ENCODE measurements at places on chromosomes 13 and 19.

DNA sequence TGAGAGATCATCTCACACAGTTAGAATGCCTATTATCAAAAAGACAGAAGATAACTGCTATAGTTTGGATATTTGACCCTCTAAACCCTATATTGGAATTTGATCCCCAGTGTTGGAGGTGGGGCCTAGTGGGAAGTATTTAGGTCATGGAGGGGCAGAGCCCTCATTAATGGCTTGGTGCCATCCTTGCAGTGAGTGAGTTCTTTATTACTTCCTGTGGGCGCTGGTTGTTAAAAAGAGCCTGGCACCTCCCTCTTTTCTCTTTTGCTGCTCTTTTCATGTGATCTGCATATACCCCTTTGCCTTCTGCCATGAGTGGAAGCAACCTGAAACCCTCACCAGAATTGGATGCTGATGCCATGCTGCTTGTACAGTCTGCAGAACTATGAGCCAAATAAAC lies 66.8 kb downstream of the TDRD3 start:
- DNase-seq = no peak

DNA sequence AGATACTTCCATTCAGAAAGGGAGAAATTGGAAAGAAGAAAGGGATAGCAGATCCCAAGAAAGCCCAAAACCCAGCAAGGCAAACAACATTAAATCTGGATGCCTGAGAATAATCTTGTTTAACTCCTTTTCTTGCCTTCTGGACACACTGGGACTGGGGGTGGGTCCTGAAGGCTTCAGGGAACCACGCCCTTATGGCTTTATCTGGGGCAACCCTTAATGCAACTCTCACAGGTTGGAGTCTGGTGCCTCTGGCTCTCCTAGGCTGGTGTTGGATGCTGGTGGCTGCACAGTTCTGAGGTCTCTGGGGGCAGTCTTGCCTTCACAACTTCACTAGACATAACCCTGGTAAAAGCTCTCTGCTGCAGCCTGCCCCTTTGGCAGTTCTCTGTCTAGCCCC lies 27.9 kb downstream of the PAN3 start:
- DNase-seq = no peak

GRCh38 chr13:27853335-27853734 lies 61.1 kb downstream of the GSX1 start:
- no peak for DNase-seq

DNA sequence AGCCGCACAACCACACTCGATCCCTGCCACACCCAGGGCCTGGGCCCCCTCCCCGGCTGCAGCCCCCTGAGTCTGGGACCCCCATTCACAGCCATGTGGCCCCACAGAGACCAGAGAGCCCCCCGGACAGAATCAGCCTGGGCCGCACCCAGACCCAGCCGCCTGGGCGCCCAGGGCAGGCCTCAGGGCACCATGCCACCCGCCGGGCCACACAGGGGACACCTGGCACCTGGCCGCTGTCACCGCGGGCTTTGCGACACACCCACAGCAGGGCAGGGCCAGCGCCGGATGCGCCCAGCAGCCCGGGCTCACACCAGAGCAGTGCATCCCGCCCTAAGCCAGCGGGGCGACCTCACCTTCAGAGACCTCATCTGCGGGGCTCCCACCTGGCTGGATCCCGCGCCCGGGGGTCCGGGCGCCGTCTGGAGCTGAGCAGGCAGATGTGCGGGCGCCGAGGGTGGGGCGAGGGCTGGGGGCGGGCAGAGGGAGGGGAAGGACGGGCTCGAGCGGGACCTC lies 443 bp downstream of the TBXA2R start:
- DNase-seq = peak; percentile 7

- no peak for DNase-seq
Measured at GRCh38 chr19:3196064-3196932, 10.6 kb downstream of the NCLN start.

GRCh38 chr19:51811344-51811743 lies 16.4 kb downstream of the FPR3 start:
- no peak for DNase-seq

GRCh38 chr13:74620711-74621110 lies 486.5 kb upstream of the KLF12 start:
- DNase-seq = no peak

DNA sequence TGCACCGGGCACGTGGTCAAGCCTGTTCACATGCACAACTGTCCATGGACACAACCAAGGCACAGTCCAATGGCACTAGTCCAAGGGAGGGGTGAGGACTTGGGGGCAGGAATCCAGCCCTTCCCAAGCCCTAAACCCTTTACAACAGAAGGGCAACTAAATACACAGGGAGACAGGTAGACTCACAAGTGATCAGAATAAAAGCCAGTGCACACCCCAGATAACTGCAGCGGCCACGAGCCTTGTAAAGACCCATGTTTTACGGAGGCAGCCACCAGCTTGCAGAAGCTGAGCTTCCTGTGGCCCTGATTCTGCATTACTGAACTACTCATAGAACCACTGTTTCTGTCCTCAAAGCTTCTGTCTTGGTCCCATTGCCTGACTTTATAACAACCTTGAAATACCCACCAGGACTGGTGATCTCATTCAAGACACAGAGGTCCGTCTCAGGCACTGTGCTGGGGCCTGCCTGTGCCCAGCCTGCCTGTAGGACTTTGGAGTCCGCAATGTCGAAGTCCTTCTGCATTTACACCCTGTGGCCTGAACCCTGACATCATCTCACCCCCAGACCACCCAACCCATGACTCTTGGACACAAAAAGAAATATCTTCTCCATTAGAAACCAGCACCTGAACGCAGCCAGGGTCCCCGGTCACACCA lies 181.2 kb downstream of the COL4A1 start:
- DNase-seq = no peak

- DNase-seq = no peak
Measured at GRCh38 chr19:3359919-3360420, 6.4 kb upstream of the NFIC start.

- DNase-seq = no peak
Measured at GRCh38 chr13:99190147-99190985, 10.3 kb upstream of the UBAC2 start.

DNA sequence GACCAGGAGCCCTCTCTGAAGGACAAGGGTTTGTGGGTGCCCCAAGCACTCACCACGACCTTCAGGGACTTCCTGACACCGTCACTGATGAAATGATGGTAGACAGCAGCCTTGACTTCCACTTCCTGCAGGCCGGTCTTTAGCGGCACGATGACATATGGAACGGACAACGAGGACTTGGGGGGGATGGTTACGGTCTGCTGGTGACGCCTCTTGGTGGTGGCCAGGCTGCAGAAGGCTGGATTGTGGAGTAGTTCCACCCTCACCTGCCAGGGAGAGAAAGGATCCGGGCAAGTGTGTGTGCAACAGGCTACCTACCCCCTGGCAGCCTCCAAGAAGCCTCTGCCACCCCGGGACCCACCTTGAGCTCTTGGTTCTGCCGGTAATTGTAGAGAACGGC lies 23.2 kb downstream of the C3 start:
- no peak for DNase-seq

DNA sequence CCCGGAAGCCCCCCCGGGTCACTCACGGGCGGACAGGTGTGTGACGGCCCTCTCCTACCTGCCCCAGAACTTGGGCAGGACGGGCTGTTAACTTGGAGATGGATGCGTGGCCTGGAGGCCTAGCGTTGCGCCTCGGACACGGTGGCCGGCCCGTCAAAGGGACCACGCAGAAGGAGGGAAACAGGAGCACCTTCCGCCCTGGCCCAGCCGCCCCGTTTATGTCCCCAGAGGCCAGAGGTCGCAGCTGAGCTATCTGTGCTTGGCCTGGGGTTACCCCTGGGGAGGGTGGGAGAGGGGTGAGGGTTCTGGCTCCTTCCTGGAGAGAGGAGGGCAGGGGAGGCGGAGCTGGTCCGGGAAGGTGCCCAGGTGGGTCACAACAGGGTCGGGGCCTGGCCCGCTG lies 35.6 kb downstream of the GADD45B start:
- DNase-seq = no peak

GRCh38 chr13:41563984-41564365 lies 106.6 kb downstream of the RGCC start:
- no peak for DNase-seq

DNA sequence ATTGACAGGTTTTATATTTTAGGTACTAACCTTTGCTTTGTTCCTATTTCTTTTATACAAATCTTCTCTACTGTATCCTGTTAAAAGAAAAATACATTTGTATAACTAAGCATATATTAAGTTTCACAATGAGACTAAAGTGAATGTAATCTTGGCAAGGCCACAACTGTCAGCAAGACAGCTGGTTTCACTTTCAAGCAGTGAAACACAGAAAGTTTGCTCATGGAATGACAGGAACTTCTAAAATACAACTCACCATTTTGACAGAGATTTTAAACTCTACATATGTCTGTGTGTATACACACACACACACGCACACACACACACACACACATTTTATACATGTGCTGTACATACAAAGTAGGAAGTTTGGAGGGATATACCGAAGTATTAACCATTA lies 53.3 kb downstream of the PARP4 start:
- no peak for DNase-seq

DNA sequence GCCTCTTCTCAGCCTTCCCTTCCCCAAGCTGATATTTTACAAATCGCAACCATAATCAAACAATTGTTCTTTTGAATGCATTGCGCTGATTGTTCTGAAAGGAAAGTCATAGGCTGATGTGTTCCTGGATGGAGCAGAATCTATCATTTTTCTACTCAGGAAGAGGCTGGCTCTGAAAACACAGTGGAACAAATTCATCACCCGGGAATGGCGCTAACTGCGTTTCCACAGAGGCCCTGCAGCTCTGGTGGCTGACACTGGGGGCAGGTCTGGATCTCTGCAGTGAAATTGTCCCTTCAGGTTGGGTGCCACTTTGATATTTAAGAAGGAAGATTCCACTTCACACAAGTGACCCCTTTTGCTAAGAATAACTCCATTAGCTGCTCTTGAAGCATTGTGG lies 1060.8 kb downstream of the UQCRFS1 start:
- DNase-seq = no peak

DNA sequence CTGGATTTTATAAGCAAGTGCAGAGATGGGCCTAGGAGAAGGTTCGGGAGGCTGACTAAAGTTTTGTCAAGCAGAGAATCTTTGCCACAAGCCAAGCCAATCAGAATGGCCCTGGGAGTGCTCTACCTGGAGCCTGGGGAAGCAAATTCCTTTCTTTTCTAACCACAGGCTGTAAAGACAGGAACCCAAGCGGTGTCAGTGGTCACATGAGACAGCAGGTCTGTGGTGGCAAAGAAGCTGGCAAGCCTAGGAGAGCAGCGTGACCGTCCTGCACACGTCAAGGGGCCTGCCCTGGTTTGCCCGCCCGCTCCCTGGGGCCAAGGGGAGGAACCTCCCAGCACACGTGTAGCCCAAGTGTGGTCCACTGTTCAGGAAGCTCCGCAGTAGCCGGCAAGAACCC lies 90.8 kb downstream of the IPO5 start:
- no peak for DNase-seq

DNA sequence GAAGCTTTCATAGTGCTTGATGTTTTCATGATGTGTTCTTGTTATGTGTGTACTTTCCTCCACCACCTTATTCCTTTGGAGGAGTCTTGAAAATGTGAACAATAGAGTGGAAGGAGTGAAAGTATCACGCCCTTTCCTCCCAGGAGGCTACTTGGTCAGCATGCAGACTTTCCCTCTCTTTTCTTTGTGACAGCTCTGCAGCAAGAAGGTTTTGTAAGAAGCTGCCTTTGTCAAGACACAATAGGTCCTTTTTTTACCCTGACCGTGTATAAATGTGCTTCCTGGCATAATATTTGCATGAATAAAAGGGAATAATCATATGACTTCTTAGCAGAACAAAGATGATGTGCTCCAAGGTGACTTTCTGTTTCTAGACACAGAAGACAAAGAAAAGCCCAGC lies 882.6 kb upstream of the SLITRK5 start:
- DNase-seq = no peak

GRCh38 chr19:11534948-11535347 lies 3.7 kb upstream of the CNN1 start:
- no peak for DNase-seq

- no peak for DNase-seq
Measured at GRCh38 chr13:40503966-40504591, 162.4 kb downstream of the FOXO1 start.

GRCh38 chr19:50658441-50659317 lies 9.4 kb downstream of the C19orf81 start:
- no peak for DNase-seq

DNA sequence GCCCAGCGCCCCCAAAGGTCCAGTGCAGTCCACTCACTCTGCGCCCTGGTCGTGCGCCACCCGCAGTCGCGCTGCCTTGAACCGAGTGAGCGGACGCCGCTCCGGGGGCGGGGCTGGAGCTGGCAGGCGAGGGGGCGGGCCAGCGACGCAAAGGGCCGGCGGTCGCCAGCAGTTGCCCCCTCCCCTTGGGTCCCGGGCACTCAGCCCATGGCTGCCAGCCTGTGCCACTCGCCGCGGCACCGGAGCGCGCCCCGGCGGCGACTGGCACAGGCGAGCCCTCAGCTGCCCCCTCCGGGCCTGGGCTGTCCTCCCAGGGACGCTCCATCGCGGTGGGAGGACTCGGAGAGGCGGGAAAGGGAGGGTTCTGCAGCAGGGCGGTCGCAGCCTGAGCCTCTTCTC lies at the start of gene S1PR5:
Gene S1PR5, minus strand, starts transcription at position 87 of the 399 bp plus-strand sequence. CDS start 2,436 bp downstream, outside the sequence.
- DNase-seq = no peak

GRCh38 chr13:107209824-107210722 lies 642.1 kb upstream of the ARGLU1 start:
- no peak for DNase-seq

- no peak for DNase-seq
Measured at GRCh38 chr13:48851707-48852106, 124.0 kb upstream of the FNDC3A start.

GRCh38 chr13:113149711-113150549 lies 8.5 kb upstream of the PROZ start:
- no peak for DNase-seq

GRCh38 chr19:10921910-10922637 lies 6.4 kb downstream of the YIPF2 start:
- DNase-seq = no peak

GRCh38 chr13:40243047-40243446 lies 423.4 kb downstream of the FOXO1 start:
- no peak for DNase-seq

DNA sequence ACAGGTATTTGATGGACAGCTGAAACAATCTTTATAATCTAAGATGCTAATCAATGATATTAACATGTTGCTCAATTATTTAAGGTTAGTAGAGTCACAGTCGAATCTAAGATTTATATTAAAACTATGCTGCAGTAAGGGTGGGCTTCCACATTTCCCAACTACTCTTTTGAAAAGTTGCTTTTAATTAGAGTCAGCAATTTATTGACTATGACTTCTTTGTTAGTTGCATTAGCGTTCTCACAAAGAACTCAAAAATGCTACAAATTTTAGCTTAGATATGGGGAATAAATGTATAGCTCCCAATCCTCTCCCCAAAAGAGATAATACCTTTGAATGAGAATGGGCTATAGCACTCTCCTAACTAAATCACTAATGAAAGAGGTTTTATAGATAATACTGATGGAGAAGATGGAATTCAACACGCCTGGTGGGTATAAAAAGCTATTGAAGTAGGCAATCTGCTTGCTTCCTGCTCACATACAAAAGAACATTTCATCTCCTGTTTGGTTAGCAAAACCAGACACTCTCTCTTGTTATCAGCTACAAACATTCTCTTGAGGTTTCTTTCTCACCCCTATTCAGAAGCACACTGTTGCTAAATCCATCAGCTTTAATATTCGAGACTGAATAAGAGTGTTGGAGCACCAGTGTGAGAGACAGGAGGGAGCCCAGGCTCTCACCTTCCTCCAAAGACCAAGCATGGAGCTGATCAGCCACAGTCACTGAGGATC lies 2.4 kb upstream of the FLT1 start:
- no peak for DNase-seq
